Activated CD8-positive, alpha-beta T cell treated with anti-CD3 and anti-CD28 coated beads for 36 hours (primary cell): ENCODE measurements at places on chromosomes 7 and 10. TPM values are rescaled to one million over a fixed set of nuclear protein-coding genes. Genes with fewer than 3 reads are reported as not detected.

GRCh38 chr7:154330318-154330717, 278.1 kb downstream of the DPP6 start:
- no peak for DNase-seq

Gene NEUROG3
- total RNA-seq, result 2.3 TPM

GRCh38 chr7:80319461-80319860, 184.8 kb downstream of the GNAI1 start:
- DNase-seq, result no peak

Gene GUSB
- 42.0 TPM for total RNA-seq

DNA sequence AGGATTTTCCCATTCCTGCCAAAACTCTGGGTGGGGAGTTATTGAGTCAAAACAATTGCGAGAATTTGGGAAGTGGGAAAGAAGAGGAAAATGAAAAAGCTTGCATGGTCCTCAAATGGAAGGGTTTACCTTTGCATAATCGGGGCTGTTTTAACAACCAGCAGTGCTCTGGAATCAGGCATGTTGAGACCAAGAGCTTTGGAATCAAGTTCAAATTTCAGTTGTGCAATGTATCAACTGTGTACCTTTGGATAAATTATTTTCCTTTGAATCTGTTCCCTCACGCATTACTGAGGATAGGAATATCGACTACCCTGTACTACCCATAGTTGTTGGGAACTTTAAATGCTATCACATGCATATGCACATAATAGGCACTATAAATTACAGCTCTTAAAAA, 205.5 kb downstream of the JCAD start:
- DNase-seq, result no peak

GRCh38 chr10:114548662-114549061, 109.4 kb downstream of the ABLIM1 start:
- peak; percentile 39 for DNase-seq

GRCh38 chr7:47827351-47827756, 120.9 kb downstream of the PKD1L1 start:
- no peak for DNase-seq

Gene PCLO
- not detected for total RNA-seq

GRCh38 chr7:36264913-36265516, 112.0 kb downstream of the EEPD1 start:
- DNase-seq, result no peak

Gene XRCC2
- 16.6 TPM for total RNA-seq

GRCh38 chr7:156659961-156660360, 19.4 kb downstream of the RNF32 start:
- DNase-seq, result no peak

- DNase-seq, result no peak
Observed at GRCh38 chr7:133691727-133692610, 435.2 kb upstream of the LRGUK start.

- DNase-seq, result no peak
Observed at GRCh38 chr10:109282510-109282909, 640.8 kb downstream of the XPNPEP1 start.

Gene OR2A2
- not detected for total RNA-seq

- no peak for DNase-seq
Observed at GRCh38 chr7:149599636-149600206, 102.1 kb upstream of the ZNF746 start.

DNA sequence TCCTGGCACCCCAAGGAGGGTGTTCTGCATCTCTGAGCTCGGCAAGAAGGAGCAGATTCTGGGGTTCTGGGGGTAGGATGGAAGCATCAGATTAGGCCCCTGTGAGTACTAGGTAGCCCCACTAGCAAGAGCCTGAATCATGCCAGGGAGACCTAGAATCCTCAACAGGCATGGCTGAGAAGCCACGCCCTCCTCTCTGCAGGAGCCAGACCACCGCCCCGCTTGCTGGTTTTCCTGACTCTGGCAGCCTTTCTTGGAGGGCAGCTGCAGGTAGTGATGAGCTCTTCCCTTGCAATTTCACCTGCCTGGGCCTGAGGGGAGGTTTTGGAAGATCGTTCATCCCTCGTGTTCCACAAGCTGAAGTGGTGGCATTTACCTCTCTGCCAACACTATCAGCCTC, 68.9 kb upstream of the PRLHR start:
- DNase-seq, result no peak

Gene PKD1L1
- 0.20 TPM for total RNA-seq

Gene GJD4
- not detected for total RNA-seq

- no peak for DNase-seq
Observed at GRCh38 chr10:60351191-60351853, 38.4 kb downstream of the ANK3 start.

DNA sequence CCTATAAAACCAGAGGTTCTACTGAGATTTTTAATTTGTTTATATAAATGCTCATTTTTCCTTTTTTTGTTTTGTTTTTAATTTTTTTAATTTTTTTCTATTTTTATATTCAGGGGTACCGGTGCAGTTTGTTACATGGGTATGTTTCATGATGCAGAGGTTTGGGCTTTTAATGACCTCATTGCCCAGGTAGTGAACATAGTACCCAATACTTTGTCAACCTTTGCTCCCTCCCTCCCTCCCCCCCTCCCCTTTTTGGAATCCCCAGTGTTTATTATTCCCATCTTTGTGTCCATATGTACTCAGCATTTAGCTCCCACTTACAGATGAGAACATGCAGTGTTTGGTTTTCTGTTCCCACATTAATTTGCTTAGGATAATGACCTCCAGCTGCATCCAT, 94.4 kb upstream of the NEBL start:
- no peak for DNase-seq

DNA sequence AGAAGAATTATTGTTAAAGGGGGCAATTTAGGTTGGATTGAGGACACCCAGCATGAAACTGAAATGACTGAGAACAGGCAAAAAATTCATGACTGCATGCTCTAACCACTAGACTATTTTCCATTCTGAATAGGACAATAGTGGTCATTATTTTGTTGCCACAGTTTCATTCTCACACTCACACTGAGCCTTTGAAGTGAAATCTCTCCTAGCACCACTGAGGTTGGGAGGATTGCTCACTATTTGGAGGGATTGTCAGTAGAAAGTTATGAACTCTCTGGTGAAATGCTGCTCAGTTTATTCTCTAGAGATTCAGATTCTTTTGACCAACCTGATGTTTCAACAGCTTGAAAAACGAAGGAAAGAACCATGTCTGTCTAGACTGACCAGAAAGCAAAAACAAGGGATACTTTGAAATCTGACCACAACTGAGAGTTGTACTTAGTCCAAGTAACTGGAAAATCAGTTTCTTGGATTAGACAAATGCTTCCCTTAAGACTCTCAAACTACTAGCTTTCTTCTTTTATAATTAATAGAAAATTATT, 191.2 kb downstream of the DYNC1I1 start:
- DNase-seq, result no peak

- DNase-seq, result peak; percentile 85
Observed at GRCh38 chr10:102644646-102645387, 538 bp downstream of the TRIM8 start.
